ENCODE measurements at places on chromosomes 5 and 9.

GRCh38 chr9:91033797-91034196 is 232.2 kb downstream of the SYK start:
- DNase-seq, result peak; percentile 58

GRCh38 chr9:14170973-14171596 is 142.9 kb downstream of the NFIB start:
- no peak for DNase-seq

DNA sequence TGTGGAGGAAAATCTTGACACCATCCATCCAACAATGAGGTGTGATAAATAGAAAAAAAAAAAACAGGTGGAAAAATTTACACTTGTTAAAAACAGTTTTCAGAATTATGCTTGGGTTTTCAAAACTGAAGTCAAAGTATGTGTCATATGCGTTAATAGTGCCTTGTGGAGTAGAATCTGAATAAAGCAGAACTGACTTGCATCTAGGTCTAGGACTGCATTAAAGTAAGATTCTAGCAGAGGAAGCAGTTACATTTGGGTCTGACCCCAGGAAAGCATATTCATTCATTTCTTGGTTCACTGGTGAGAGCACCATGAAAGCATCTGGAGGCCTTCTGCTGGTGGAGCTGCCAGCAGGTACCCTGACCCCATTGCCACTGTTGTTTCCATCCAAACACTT is 89.0 kb downstream of the MARCHF3 start:
- DNase-seq, result no peak

- no peak for DNase-seq
Measured at GRCh38 chr9:21255538-21256212, 15.9 kb upstream of the IFNA14 start.

DNA sequence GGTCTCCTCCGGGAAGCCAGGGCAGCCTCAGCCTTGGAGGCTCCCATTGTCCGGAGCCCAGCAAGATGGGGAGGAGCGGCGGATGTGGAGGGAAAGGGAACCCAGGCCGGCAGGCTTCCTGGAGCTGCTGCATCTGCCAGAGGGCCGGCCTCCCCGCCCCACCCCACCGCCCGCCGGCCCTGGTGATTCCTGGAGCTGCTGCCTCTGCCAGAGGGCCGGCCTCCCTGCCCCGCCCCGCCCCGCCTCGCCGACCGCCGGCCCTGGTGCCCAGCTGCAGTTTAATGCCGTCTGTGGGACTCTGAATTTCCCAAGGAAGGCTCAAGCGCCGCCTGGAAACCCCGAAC is 31.6 kb downstream of the EXD3 start:
- DNase-seq, result no peak

GRCh38 chr9:121285835-121286687 is 18.1 kb downstream of the GSN start:
- no peak for DNase-seq

- no peak for DNase-seq
Measured at GRCh38 chr9:129919841-129920240, 84.6 kb downstream of the USP20 start.

GRCh38 chr5:137207023-137207760 is 291.9 kb downstream of the SPOCK1 start:
- no peak for DNase-seq

GRCh38 chr9:90987566-90987965 is 185.9 kb downstream of the SYK start:
- no peak for DNase-seq

DNA sequence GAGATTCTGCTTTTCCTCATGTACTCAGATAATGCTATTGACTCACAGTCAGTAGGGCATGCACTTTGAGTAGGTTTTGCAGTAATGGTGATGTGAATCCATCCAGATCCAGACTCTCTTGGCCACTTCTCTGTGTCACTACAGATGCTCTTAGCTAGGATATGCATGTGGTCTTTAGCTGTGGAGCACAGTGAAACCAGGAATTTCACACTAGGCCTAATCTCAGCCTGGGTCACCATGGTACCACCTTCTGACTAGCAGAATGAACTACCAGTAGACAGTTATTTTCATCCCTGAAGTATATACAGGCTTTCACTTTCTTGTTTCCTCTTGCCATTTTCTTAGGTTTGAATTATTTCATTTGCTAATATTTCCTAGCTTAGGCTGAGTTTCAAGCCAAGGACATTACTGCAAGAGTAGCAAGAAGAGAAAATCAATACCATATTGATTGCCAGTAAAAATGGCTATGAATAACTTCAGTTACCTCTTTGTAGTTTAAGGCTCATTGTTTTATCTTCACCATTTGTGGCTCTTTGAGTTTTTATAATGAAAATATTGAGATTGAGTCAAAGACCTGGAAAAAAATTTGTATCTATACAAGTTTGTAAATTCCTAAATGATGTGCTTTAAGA is 28.4 kb upstream of the CSNK1G3 start:
- no peak for DNase-seq

- no peak for DNase-seq
Measured at GRCh38 chr9:805151-805550, 36.3 kb upstream of the DMRT1 start.

- no peak for DNase-seq
Measured at GRCh38 chr5:75656311-75657003, 45.2 kb downstream of the ANKDD1B start.

DNA sequence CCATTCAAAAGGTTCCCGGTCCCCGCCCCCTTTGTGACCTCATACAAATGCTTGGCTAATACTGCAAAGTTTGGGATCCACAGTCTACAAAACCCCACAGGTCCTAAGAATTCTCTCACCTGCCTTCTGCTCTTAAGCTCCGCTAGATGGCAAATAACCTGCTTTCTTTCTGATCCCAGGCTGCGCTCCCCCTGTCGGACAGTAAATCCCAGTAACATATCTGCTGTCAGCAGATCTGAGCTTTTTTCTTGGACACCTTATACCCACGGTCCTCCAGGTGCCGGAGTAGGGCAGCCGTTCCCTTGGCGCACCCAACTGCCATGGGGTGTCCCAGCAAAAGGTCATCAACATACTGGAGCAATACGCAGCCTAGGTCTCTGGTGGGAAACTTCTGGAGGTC is 39.0 kb upstream of the PPP1R26 start:
- no peak for DNase-seq

DNA sequence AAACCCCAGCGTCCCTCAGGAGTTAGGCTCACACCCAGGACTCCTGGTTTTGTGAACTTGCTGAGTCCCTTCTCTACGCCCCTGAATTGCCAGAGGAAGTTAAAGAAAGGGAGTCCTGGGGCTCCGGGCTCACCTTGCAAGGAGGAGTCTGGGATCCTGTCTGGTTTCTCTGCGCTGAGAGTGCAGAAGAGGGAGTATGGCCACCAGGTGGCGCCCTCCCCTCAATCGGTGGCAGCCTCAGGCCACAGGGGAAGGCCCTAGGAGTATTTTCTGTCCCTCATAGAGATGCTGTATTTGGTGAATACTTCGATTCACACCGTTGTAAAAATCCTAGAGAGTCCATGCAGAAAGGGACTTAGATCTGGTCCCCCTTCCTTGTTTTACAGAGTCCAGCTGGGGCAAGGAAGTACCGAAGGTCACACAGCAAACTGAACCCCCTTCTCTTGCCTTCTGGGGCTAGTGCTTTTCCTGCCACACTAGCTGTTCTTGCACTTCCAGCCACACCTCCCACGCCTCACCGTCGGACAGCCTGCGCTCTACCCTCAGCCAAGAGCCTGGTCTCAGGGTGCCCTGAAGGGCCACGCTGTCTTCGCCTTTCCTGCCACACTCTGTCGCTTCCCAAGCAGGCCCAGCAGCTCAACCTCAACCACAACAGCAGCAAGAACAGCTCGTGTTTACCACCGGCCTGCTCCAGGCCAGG is 10.2 kb downstream of the HAND1 start:
- peak; percentile 61 for DNase-seq

DNA sequence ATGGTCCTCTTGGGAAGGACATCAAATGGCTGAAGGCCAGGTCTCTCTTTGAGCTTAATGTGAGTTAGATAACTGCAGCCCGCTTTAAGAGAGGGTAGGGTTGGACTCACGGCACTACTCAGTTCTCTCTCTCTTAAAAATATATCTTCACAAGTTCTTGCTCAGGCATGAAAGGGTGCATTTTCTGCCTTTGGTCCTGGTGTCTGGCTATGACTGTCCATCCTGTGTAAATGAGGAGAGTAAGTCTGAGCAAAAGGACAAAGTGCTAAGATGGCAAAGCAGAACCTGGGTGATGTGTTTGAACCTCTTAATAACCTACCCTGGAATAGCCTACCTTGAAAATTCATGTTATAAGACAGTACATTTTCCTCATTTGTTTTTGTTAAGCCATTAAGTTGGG is 293.4 kb downstream of the PDE4D start:
- DNase-seq, result no peak

DNA sequence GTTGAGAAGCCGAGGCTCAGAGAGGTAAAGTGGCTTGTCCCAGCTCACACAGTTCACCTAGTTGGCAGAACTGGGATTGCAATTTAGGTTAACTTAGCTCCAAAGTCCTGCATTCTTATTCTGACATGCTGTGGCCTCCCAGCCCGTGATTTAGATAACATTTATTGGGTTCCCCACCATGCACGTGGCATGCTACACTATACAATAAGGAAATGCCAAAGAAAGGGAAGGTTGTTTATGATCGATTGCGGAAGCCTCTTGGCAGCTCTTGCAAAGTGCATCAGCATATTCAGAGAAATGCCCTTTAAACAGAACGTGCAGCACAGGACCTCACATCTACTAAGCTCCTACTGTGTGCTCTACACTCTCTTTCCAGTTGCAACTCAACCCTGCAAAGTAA is 3.2 kb downstream of the NEURL1B start:
- no peak for DNase-seq

GRCh38 chr9:27467486-27467885 is 56.6 kb upstream of the IFNK start:
- DNase-seq, result no peak

GRCh38 chr9:93959739-93960154 is 4.6 kb upstream of the BARX1 start:
- DNase-seq, result no peak
